ENCODE measurements at places on chromosomes 4 and X.

GRCh38 chr4:16705341-16705740, 193.1 kb downstream of the LDB2 start:
- DNase-seq, result no peak

- no peak for DNase-seq
These were observed 33.6 kb upstream of the BMPR1B start for GRCh38 chr4:94724016-94724790.

DNA sequence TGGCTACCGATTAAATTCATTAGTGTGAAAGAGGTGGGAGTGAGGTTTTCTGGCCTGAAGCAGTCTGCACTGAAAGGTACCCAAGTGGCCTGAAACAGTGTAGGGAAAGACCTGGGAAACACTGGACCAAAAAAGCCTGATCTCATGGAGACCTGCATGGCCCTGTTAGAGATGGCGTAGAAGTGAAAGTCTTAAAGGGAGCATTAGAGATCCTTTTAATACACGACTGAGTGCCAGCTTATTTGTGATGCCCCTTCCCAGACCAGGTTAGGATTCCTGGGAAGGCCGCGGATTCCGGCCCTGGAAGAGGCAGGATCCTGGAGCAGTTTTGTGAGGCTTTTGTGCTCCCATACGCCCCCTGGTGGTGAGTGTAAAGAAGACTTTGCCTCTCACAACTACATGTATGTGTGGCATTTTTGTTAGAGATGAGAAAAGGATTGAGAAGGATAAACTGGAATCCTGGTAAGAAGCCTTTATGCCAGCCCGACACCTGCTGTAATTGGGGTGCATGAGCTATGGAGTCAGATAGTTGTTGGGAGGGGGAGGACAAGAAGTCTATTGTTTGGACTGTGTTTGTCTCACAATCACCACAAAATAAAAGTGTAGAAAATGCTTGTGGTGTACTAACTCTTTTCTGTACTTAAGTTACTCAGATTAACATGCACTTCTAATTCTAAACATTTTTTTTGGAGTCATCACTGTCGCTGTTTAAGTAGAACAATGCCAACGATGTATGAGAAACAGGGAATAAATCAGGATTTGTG, 54.0 kb downstream of the JADE1 start:
- peak; percentile 71 for DNase-seq

- no peak for DNase-seq
These were observed 210.9 kb upstream of the NOCT start for GRCh38 chr4:138804711-138805110.

DNA sequence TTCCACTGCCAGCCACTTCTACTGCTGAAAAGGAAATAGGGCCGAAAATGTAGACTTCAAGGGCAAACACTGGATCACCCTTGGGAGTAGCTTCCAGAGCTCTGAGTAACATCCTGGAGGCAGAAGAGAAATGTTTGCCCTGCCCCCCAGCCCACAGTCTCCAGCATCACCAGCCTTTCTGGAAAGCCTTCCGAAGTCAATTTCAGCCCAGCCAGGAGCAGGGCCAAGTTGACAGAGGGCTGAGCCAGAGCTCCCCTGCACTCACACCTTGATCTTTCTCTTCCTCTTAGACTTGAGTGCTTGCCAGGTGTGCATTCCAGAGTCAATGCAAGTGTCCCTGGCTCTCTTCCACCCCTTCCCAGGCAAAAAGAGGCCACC, 35.2 kb downstream of the SLC25A5 start:
- DNase-seq, result no peak

GRCh38 chr4:13865871-13866669, 238.5 kb upstream of the BOD1L1 start:
- DNase-seq, result no peak

DNA sequence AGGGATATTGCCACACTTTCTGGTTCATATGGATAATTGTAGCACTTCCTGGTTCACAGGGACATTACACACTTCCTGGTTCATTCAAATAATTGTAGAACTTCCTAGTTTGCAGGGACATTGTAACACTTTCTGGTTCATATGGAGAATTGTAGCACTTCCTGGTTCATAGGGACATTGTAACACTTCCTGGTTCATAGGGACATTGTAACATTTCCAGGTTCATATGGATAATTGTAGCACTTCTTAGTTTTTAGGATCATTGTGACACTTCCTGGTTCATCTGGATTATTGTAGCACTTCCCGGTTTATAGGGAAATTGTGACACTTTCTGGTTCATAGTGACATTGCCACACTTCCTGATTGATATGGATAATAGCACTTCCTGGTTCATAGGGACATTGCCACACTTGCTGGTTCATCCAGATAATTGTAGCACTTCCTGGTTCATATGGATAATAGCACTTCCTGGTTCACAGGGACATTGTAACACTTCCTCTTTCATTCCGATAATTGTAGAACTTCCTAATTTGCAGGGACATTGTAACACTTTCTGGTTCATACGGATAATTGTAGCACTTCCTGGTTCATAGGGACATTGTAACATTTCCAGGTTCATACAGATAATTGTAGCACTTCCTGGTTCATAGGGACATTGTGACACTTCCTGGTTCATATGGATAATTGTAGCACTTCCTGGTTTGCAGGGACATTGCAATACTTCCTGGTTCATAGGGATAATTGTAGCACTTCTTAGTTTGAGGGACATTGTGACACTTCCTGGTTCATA, 59.2 kb upstream of the CD99 start:
- DNase-seq, result no peak

GRCh38 chrX:41033299-41033698, 51.9 kb upstream of the USP9X start:
- DNase-seq, result no peak

DNA sequence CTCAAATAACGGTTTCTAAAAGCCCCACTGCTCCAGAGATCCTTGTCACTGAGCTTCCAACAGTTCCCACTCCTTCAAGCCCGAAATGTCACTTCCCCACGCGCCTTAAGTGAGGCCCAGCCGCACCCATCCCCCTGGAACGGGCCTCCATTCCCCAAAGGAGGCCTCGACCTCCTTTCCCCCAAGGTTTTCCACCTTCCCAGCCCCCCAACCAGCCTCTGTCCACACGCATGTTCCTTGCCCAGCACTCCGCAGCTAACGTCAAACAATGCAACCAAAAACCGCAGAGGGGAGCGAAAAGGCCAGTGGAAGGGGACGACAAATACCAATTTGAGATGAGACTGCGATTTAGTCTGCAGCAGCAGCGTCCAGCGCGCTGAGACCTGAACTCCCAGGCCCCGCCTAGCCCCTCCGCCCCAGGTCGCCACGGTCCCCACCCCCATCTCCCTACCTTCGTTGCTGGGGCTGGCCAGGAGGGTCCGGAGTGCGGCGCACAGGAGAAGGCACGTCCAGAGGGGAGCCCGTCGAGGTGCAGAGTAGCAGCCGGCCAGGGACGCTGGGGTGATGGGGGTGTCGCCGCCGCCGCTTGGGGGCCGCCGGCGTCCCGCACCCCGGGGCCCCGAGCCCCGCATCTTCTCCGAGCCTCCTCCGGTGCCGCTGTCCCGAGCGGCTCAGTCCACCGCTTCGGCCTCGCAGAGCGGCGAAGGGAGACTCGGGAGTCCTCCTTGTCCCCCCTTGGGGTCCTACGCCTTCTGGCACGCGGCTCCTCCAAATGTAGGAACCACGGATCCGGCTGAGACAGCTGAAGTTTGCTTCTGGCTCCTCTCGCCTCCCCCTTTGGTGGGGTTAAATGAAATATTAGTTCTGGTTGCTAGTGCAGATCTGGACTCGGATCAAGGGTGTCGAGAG, 924 bp downstream of the EPHA5 start:
- no peak for DNase-seq

DNA sequence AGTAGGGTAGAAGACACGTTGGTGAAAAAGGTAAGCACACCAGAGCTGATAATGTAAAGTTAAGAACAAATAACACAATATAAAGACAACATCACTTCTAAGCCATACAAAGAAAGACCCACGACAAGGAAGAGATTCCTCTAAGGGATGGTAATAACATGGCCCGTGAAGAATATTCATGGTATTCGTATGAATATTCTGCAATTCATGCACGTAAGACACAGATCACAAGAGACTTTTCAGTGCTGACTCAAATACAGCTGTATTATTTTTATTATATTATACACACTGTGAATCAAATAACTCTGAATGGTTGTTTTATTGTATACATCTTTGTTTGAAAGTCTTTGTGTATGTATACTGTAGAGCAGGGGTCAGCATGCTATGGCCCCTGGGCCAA, 29.5 kb upstream of the ZCCHC13 start:
- no peak for DNase-seq

DNA sequence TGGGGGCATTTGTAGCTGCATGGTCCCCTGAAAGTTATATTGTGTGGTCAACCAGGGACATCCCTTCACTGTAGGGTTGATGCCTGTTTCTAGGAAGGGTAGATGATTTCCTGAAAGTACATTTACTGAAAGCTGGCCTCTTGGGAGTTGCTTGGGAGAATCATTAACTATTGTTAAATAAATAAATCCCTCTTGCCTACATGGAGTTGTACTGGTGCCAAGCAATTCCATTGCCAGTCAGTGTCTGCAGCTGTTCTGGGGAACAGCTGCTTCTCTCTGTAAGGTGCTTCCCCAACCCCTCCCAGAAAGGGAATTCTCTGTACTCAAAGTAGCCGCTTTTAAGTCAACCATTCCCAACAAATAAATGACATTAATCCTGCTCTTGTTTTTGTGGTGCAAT, 51.1 kb downstream of the C4orf51 start:
- DNase-seq, result no peak

DNA sequence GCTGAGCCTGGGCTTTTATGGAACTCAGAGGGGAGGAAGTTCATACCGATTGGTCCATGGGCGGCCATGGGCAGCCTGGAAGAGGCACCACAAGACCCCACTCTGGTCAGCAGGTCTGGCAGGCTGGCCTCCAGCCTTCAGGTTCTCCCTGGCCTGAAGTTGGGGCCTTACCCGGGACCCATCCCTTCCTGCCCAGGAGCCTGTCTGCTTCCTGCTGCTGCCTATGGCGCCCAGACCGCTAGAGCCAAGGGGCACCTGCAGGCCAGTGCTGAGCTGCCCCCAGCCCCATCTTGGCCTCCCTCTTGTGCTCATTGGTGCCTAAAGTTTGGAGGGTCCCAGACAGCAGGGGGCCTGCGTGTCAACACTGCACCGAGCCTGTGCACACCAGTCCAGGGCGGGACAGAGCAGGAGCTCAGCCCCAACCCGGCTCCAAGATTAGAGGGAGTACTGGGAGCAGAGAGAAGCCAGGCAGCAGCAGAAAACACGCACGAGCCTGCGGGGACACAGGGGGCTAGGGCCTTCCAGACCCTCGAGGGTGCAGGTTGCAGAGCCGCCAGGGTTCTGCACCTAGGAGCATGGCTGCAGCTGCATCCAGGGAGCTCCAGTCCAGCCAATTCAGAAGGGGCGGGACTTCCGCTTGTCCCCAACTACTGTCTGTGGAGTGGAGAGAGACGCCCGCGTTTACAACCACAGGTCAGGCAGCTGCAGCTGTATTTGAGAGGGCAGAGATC, 30.7 kb upstream of the ZNF280C start:
- no peak for DNase-seq

DNA sequence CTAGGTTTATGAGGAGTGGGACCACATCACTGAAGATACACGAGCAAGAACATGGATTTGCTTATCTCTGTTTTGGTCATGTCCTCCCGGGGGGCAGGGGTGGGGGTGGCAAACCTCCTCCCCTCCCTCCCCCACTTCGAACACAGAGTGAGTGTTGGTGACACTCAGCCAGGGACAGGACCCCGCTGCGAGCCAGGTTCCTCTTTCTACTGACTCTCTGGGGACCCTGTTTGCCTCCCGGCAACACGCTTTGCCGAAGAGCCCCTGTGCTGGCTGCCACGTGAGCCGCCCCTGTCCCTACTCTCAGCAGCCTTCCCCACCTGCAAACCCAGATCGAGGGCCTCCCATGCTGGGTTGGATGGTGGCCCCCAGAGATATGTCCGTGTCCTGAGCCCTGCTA, 34.7 kb downstream of the P2RY8 start:
- DNase-seq, result no peak

- DNase-seq, result no peak
These were observed 13.4 kb upstream of the TNIP3 start for GRCh38 chr4:121177246-121178137.

- no peak for DNase-seq
These were observed 337.3 kb upstream of the DIPK2B start for GRCh38 chrX:45537936-45538335.

- DNase-seq, result no peak
These were observed 958.1 kb upstream of the GRID2 start for GRCh38 chr4:91345632-91346031.

DNA sequence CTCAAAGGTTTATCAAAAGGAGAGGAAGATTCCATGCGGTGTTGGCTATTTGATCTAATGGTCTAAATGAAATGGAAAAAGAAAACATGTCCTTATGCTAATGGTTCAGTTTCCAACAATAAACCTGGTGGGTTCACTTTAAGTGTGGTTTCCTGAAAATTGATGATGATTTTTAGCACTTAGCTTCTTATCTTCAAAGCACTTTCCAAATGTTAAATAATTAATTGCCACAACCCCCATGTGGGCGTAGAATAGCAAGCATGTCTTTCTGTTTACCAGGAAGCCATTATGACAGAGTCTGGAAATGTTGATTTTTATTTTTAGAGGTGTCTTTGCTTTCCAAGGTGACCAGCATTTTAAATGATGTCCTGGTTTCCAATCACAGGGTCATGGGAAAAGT, 134.8 kb upstream of the SLC4A4 start:
- DNase-seq, result no peak

GRCh38 chr4:70734168-70734954, 12.6 kb downstream of the RUFY3 start:
- DNase-seq, result peak; percentile 77

- DNase-seq, result no peak
These were observed 11.2 kb upstream of the TMEM154 start for GRCh38 chr4:152690706-152691651.
